HS-5 (cell line): ENCODE measurements at places on chromosomes 16 and 17.

DNA sequence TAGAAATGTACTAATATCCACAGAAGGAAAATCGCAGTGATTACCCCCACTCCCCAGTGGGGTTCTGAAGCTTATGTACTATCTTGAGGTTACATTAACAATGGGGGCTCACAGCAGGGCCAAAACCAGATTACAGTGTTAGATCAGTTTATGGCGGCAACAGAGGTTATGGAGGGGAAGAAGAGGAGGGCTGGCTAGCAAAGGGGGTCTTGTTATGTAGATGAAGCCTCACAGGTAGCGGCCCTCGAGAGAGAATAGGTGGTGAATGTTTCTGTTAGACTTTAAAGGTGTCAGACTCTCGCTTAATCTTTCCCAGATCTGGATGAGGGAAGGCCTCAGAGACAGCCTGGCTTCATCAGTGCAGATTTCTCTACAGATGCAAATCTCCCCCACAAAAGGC is 22.2 kb downstream of the RNF112 start:
- no peak for DNase-seq

DNA sequence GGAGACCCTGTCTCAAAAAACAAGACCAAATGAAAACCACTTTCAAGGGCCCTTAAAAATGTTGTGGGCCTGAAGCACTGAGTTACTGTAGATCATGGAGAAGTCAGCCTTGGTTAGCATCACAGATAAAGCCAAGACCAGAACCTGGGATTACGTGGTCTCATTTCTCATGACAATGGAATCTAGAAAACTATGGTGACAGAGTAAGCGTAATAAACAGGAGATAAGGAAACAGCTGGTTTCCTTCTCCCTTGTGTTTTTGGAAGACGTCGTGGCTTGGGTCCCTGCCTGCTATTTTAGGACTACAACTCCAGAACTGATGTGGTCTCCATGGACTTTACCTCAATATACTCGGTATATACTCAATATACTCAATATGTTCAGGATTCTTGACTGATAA is 180.7 kb upstream of the ZFHX3 start:
- DNase-seq: peak; percentile 49

DNA sequence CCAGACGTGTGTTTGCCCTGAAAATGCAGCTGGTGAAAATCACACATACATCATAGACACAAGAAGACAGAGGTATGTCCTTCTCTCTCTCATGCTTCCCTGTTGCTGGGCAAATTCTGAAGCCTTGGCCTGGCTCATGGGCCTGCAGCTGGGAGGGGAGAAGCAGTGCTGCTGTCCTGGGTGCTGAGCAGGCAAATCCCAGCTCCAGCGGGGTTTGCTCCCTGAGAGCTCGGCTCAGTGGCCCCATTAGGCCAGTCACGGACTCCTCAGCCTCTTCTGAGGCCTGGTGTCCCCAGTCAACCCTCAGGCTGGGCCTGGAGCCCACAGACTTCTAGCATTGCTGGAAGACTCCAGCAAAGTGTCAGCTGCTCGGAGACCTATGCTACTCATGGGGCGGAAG is 11.7 kb downstream of the RHBDL3 start:
- no peak for DNase-seq

GRCh38 chr17:14845591-14846281 is 419.4 kb downstream of the PMP22 start:
- no peak for DNase-seq

- DNase-seq: no peak
These were observed 25.4 kb downstream of the SMTNL2 start for GRCh38 chr17:4609761-4610160.

DNA sequence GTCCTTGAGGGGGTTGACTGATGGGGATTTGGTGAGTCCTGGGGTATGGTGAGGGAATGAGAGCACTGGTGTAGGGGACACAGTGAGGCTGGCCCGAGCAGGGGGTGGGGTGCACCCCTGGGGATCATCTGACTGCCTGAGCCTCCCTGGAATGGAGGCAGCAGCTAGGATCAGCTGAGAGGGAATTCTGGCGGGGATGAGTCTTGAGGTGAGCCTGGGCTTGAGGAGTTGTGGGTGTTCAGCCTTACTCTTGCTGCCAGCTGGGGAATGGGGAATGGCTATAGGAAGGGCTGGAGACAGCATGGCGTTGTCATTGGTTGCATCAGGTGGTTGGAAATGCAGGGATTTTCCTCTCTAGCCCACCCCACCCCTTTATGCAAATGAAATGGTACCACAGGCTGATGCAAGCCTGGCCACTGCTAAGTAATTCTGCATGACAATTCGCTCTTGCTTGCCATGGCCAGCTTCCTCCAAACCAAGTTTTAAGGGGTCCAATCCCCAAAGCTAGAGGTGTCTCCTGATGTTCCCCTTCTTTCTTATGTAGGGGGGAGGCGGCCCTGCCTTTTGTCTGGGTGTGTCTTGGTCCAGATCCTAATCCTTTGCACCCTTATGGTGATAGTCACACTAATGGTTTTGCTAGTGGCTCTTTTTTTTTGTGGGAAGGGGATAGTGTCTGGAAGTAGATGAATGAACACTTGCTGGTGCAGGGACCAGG is 7.5 kb downstream of the NFE2L1 start:
- DNase-seq: no peak

DNA sequence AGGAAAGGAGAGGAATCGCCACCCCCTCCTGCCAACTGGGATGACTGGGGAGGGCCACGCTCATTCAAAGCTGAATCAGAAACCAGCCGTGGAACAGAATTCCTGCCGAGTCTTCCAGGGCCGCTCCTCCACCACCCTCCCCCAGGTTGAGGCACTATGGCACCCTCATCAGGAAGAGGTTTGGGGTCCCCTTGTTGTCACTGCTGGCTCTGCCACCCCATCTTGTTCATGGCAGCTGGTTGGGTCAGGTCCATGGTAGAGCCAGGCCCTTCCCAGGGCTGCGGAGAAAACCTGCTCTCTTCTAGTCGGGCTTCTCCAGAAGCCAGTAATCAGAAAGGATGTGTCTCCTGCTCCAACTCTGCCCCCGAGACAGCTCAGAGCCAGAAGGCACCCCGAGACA is 41.8 kb downstream of the KCNJ12 start:
- DNase-seq: no peak

DNA sequence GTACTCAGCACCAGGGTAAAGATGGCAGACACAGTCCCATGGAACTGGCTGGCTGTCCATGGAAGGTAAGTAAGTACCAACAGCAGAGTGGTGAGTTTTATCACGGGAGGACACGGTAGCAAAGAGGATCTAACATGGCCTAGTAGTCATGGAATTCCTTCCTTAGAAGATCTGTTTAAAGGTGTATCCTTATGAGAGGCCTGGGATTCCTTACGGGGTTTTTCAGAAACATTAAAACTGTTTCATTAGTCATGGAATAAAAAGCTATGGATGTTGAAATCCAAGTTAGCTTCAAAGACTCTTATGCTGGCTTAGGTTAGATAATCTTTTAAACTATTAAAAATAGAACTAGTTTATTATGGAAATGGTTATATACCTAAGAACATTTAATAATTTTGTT is 7.4 kb downstream of the FTO start:
- DNase-seq: no peak

DNA sequence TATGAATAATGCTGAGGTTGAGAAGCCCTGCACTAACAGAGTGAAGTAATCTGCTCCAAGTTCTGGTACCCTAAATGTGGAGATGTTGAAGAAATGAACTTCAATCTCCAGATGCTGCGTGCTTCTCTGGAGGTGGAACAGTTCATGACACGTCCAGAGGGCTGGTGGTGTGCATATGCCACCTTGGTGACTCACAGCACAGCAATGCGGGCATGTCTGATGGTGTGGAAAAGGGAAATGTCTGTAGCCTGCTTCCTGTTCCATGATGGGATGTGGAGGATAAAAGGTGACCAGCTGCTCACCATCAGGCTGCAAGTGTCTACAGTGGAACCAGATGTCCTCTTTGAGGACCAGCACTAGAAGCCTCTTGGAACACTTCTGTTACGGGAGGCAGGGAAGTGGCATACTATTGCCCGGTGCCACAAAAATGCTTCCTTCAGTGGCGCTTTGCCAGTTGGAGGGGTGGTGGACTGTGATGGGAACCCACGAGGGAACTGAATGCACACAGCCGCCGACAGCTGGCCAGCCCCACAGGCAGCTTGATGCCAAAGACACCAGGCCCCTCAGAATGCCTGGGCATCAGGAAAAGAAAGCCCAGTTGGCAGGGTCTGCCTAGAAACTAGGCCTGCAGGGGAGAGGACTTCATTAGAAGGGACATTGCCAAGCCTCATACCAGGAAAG is 19.9 kb downstream of the SNX11 start:
- peak; percentile 46 for DNase-seq

DNA sequence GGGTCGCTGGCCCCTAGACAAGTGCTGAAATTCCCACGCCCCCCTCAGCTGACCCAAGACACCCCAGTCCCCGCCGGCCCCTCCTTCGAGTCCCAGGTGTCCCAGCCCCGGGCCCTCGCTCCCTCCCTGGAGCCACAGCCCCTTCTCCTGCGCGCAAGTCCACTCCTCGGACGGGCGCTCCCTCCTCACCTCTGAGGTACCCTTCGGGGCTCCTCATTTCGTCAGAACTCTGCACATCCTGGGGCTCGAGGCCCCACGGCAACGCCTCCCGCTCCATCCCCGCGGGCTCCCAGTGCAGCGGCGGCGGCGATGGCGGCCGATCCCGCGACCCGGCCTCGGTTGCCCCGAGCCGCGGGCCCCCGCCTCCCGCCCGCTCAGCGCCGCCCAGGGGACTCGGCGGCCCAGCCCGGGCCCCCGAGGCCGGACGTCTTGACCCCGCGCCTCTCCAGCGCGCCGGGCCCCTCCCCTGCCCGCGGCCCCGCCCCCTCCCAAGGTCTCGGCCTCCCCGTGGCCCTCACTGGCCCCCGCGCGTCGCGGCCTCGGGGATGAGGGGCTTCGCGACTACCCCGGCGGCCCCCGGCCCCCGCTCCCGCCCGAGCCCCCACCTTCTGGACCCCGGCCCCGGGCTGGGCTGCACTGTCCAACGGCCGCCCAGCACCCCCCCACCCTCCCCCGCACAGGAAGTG is at the start of gene ZNF768:
TSS of gene ZNF768 (minus strand) at position 430 of the 686 bp plus-strand sequence. CDS start at position 277, 153 bp downstream.
- DNase-seq: no peak

- no peak for DNase-seq
These were observed 57.4 kb upstream of the NKD1 start for GRCh38 chr16:50490828-50491227.

DNA sequence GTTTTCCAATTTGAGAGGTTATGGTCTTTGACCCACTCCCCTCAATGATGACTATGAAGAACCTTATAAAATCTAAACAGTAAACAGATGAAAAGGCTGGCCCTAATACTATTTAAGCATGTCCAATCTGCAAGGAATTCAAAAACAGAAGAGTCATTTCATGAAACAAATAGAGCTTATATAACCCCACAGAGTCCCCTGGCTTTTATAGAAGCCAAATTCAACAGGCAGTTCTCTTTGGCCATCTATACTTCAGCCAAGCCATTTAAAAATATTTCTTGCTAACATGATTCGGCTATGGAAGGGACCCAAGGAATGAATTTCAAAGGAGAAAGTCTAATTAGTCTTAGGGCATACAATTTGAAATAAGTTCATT is 43.4 kb downstream of the SPOP start:
- no peak for DNase-seq

GRCh38 chr17:29179232-29180033 is 765 bp downstream of the MYO18A start:
- no peak for DNase-seq

GRCh38 chr16:2960183-2961010 is 3.7 kb upstream of the KREMEN2 start:
- no peak for DNase-seq

GRCh38 chr16:31505483-31505882 is 2.7 kb downstream of the RUSF1 start:
- DNase-seq: no peak

GRCh38 chr16:8489580-8489979 is 100.7 kb downstream of the TMEM114 start:
- no peak for DNase-seq

- no peak for DNase-seq
These were observed 35.6 kb downstream of the NLRC3 start for GRCh38 chr16:3541527-3542155.

DNA sequence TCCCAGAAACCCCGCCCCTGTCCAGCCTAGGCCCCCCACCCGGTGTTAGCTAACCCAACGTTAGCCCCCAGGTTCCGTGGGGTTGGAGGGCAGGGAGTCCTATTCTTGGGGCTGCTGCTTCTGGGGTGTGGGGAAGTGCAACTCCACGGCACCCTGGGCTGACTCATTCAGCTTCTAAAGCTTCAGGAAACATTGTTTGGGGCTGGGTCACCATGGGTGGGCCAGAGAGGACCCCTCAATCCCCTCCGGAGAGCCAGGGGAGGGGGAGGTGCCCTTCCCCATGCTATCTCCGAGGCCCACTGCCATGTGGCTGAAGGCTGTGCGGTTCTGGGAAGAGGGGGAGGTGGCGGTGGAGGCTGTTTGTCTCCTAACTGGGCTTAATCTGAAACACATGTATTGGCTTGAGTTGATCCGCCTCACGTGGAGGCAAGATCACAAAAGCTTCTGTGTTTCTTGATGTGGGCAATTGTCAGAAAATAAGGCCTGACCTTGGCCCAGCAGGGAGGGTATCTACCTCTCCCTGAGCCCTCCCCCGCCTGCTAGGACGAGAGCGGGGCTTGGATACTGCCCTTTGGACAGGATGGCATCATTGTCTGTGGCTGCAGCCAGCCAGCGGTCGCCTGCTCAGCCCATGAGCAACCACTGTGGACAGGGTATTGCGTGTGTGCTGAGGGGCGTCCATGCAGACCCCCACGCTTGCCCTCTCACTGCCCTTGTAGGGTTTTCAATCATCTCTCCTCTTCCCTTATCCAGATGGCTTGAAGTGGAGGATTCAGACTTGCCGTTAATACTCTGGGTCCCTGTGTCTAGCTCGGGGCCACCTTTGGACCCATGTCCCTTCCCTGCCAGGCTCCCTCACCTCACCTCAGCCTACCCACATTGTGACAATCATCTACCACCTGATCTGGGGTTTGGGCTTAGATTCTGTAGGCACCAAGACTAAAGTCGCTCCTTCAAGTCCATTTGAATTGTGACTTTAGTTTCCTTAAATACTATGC is 1.3 kb downstream of the SERPINF1 start:
- no peak for DNase-seq

DNA sequence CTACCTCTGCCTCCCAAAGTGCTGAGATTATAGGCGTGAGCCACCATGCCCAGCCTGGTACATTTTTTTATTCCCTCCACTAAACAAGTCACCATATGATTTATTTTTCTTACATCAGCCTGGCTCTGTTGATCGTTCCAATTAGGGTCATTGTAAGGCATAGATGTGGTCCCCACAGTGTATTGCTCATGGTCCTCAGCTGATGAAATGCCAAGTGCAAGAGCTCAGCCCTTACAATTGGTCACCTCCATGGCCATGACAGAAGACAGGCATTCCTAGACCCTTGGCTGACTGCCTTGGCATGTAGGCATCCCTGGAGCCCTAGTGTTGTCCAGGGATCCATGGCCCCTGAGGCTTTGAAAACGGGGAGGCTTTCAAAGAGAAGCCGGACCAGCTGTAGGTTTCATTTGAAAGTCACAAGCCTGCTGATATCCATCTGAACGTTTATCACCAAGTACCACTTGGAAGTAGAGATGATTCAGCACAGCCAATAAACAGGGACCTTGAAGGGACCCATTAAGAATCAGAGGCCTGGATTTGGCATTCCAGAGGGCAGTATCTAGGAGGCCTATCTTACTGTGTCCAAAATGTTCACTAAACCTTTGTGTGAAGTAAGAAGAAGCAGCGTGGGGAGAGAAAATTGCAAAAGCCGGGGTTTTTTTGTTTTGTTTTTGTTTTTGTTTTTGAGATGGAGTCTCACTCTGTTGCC is 20.6 kb upstream of the PRKCA start:
- no peak for DNase-seq

- no peak for DNase-seq
These were observed 66.1 kb downstream of the AXIN2 start for GRCh38 chr17:65495122-65496055.
